ENCODE measurements at places on chromosomes 6 and 20.

- DNase-seq = no peak
Observed at GRCh38 chr20:23244916-23245552, 105.6 kb upstream of the NXT1 start.

DNA sequence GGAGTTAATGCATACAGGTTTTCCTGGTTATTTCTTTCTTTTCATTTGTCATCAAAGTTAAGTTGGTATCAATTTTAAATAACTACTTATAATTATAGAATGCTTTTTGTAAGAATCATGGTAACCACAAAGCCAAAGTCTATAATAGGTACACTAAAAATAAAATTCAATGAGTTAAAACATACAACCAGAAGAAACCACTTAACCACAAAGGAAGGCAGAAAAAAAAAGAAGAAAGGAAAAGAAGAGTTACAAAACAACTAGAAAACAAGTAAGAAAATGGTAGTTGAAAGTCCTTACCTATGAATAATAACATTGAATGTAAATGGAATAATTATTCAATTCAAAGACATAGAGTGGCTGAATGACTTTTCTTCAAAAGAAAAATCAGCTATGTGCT, 45.6 kb downstream of the THBS2 start:
- no peak for DNase-seq

DNA sequence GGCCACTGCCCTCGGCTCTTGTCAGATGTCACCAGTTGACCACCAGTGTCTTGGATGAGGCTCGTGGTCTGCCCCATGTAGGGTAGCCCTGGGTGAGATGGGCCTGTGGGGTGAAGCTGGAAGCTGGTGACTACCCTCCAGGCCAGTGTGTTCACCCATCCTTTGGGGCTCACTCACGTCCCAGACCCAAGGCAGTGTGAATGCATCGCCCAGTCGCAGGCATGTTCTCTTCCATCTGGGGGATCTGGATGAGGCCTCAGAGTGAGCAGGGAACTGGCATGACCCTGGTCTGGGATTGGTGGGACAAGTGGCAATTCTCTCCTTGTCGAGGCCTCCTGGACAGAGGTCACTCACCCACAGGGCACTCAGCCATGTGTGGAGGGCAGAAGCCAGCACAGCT, 120.1 kb upstream of the PHACTR3 start:
- DNase-seq = no peak

GRCh38 chr20:40812415-40812925, 123.4 kb upstream of the MAFB start:
- DNase-seq = no peak
